Fibroblast of skin of back (primary cell): ENCODE measurements at places on chromosomes 4 and X.

DNA sequence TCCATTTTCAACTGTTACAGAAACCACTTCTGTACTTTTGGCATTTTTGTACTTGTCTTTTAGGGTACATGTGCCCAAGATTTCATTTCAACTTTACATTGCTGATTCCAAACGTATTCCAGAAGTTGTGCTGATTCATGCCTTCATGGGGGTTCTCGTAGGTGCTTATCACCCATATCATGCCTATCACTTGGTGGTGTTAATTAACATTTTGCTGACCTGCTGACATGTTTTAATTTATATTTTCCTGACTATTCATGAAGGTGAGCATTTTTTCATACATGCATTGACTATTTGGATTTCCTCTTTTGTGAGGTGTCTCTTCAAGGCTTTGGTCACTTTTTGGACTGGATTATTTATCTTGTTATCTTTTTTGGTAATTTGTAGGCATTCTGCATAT lies 64.1 kb downstream of the CC2D2A start:
- no peak for DNase-seq

GRCh38 chr4:110610940-110611831 lies 11.7 kb downstream of the PITX2 start:
- DNase-seq, result no peak

GRCh38 chr4:122300776-122301175 lies 78.0 kb upstream of the ADAD1 start:
- no peak for DNase-seq

- DNase-seq, result no peak
Measured at GRCh38 chr4:153258750-153259149, 54.5 kb downstream of the TRIM2 start.

DNA sequence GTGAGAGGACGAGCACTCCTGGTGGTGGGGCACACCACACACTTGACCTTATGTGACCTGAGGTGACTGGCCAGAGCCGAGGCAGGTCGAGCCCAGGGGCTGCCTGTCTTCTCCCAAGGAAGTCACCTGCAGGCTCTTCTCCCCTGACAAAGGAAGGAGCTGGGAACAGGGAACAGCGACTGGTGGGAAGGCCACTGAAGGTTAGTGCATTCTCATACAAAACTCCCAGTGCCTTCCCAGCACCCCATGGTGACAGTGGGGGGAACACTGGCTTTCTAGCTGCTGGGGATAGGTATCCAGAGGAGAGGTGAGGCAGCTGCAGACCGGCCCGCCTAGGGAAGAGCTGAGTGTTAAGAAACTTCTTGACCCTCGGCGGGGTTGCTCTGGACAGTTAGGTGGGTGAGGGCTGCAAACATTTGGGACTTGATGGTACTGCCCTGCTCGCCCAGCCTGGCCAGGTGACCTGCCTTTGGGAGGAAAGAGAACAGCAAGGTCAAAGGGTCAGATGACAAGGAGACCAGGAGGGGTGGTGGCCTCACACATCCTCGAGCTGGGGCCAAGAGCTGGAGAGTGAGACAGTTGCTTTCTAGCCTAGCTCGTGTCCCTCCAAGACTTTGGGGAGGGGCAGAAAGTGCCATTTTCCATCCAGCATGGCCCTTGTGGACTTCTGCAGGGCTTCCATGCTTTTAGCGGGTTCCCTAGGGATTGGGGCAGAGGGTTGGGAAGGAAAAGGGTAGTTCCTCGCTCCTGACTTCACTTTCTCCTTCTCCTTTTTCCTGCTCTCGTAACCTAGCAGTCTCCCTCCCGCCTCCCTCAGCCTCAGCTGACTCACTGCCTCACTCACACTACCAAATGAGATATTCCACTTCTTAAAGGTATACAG lies 2.7 kb downstream of the NALF2 start:
- peak; percentile 0 for DNase-seq

DNA sequence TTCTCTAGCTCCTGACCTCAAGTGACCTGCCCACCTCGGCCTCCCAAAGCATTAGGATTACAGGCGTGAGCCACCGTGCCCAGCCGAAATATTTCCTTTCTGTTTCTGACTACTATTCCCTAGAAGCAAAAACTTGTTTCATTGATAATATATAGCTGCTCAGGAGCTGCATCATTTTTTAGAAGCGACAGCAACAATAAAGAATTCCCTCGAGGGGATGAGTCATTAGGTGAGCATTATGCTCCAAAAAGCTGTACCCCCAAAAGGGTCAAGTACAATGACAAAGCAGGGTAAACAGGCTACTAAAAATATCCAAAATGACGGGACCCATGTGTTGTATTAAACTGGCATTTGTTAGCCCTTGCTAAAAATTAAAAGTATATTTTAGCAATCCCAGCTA lies 67.0 kb downstream of the RBM47 start:
- DNase-seq, result peak; percentile 19

GRCh38 chrX:129769467-129770154 lies 10.1 kb upstream of the SASH3 start:
- no peak for DNase-seq

DNA sequence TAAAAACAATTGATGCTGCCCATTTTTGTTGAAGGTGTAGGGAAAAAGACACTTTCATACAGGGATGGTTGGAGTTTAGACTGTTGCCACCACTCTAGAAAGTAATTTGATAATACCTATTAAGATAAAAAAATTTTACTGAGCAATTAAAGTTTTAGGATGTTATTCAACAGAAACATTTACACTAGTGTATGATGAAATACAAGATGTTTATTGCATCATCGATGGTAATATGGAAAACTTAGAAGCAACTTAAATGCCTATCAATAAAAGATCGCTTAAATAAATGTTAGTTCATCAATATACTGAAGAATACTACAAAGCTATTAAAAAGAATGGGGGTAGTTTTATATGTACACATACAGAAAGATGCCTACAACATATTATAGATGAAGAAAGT lies 9.2 kb upstream of the VSIG4 start:
- no peak for DNase-seq

DNA sequence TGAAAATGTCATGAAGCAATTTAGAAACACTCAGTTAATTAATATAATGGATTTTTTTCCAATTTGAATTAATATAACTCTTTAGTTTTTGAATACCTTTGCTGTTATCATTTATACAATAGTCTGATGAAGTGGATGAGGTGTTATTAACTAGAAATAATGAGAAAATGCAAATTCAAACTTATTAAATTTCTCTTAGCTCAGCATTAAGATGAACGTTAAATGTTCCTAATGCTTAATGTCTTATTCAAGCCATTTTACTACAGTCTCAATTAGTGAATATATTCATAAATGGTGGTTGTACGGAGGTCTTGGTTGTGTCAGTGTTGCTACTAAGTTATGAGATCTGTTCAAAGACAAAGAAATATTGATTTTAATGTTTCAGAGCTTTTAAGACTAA lies 186.3 kb downstream of the DTHD1 start:
- DNase-seq, result no peak

- no peak for DNase-seq
Measured at GRCh38 chr4:183807420-183808096, 97.5 kb upstream of the STOX2 start.

DNA sequence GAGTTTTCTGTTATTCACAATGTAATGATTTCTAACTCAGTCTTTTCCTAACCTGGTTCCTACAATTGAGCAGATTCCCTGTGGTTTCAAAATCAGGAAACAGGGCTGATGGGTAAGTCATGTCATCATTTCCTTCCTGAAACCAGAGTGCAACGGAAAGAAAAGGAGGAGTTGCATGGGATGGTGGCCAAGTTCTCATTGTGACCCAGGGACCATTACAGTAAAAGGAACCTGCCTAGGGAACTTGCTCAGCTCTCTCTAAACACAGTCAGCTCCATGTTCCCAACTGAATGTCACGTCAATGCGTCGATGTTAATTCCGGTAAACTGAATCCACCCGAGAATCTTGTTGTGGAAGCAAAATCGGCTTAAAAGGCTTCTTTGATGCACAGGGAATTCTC lies 51.2 kb downstream of the LGI2 start:
- no peak for DNase-seq

DNA sequence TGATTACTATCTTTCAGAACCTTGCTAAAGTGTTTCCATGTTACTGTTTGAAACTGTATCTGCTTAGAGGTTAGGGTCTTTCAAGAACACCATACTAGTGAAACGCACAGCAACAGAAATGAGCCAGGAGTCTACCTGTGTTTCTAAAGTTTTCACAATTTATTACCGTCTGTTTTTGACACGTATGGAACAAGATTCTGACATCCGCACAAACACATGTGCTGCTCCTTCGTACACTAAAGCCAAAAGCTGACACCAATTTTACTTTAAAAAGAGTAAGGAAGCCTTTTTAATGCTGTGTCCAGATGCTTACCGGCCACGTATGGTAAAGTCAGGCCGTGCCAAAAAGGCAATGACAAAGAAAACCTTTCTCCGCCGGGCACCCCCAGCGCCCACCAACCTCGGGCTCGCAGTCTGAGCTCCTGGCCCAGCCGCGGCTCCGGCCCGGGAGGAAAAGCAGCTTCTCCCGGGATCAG lies 532 bp downstream of the RPS4X start:
- DNase-seq, result no peak

DNA sequence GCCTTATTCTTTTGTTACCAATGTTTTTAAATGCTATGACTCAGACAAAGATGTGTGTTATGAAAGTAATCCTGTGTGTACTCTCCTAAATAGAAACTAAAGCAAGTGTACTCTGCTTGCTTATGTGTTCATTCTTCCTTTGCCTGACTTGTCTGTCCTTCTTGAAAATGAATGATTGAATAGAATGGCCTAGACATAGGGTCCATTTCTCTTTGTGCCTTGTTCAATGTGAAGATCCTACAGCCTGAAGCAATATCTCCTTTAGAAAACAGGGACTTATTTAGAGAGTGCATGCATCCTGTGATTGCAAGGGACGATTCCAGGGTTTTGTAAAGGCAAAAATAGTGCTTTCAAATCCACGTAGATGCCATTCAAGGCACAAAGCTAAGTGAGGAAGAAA lies 343.6 kb upstream of the TACR3 start:
- no peak for DNase-seq

DNA sequence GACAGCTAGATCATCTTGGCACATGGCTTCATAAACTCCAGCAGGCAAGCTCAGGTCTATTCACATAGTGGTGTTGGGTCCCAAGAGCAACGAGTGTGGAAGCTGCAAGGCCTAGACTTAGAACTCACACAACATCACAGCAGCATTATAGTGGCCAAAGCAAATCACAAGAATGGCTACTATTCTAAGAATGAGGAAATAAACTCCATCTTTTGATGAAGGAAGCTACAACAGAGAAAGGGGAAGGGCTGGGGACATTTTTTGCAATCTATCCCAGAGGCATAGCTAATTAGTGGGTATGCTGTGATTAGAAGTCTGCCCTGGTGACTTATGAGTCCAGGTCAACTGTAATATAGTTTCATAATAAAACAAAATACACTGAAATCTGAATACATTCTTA lies 42.9 kb upstream of the TAB3 start:
- DNase-seq, result no peak

GRCh38 chrX:13697455-13697854 lies 8.5 kb downstream of the RAB9A start:
- DNase-seq, result no peak

DNA sequence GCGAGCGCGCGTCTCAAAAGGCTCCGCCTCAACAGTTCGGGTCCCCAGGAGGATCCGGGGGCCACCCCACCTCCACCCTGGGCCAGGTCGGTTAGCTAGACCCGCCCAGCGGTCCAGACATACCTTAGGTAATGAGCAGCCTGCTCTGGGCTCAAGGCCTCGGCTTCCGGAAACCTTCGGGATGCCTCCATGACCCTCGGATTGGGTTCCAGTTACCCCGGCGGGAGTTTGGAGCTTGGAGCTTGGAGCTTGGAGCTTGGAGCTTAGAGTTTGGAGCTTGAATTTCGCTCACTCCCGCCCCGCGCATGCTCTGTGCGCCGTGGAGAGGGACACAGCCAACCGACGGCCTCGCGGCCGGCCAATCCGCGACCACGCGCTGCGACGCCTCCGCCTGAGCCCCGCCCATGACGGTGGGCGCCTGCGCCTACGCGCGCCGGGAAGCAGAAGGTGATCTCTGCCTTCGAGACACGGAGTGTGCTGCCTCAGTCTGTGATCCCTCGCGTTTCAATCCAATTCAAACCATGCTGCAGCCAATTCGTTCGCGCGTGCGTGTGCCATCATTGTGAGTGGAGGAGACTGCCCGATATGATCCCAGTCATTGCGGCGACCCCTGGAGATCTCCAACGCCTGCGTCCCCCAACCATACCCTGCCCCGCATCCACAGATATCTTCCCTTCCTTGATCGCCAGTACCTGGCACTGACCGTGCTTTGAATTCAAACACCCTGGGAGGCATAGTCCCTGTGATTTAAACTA lies at the start of gene ERCC6L:
ERCC6L (minus strand) TSS at position 307 of the 755 bp plus-strand sequence; CDS start at position 191, 116 bp downstream.
- peak; percentile 86 for DNase-seq

GRCh38 chrX:132940727-132941327 lies 17.6 kb downstream of the HS6ST2 start:
- no peak for DNase-seq

DNA sequence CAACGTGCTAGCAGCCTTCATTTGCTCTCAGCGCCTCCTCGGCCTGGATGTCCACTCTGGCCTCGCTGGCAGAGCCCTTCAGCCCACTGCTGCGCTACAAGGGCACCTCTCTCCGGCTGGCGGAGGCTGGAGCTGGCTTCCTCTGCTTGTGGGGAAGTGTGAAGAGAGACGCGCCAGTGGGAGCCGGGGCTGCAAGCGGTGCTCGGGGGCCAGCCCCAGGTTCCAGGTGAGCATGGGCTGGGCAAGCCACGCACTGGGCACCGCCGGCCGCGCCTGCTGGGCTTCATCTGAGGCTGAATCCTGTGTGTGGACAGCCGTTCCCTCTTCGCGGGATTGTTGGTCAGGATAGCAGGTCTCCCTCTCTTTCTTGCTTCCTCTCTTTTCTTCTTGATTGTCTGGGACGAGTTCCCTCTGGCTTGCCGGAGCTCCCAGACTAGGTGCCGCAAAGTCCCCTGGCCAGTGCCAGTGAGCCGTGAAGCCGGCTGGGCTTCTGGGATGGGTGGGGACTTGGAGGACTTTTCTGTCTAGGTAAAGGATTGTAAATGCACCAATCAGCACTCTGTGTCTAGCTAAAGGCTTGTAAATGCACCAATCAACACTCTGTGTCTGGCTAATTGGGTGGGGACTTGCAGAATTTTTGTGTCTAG lies 165.0 kb downstream of the HEPH start:
- DNase-seq, result no peak

DNA sequence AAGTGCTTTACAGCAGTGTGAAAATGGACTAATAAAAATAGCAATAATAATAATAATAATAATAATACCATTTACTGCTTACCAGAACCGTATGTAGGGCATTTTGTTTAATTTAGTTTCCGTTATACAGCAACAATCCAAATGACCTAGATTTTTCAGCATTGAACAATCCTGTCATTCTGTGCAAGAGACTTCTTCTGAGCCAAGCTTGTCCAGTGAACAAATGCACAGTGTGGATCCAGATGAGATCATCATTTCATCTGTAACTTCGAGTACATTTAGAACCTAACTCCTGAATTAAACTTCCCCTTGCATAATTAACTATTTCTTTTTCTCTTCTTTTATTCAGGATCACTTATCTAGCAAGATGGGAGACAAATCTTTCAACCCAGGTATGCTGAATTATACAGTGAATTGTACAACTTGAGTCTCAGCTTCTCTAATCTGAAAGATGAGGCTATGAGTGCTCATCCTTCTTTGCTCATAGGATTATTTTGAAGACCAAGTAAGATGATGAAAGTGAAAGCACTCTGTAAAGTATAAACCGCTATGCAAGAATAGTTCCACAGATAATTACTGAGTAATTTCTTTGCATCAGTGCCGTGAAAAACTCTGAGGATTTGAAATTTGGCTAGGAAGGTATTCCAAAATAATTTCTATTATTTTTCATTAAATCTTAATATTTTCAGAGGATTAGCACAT lies 6.6 kb downstream of the CLNK start:
- no peak for DNase-seq

- peak; percentile 93 for DNase-seq
Measured at GRCh38 chr4:153676984-153677383, 7.1 kb upstream of the TLR2 start.

GRCh38 chr4:12293906-12294525 lies 865.3 kb upstream of the HS3ST1 start:
- no peak for DNase-seq
